LNCaP clone FGC (cell line): ENCODE measurements at places on chromosomes 16 and 17.

- DNase-seq = no peak
Measured at GRCh38 chr16:64019339-64019738, 1102.5 kb downstream of the CDH11 start.

- no peak for DNase-seq
Measured at GRCh38 chr17:78368348-78368747, 8.5 kb upstream of the SOCS3 start.

DNA sequence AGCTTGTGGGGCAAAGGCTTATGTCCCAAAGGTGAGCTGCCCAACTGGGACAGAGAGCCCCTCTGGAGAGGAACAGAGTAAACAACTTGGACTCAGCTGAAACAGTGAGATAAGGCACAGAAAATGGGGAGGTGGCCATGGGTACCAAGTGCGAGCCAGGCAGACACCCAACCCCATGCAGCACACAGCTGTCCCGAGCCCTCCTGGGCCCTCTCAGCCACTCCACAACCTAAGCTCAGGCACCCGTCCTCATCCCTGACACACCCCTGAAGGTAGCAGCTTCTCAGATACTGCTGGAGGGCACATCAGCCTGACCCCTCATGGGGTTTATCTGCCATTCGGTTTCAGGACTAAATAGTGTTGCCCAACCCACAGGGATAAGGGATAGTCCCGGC lies 4.8 kb upstream of the GFOD2 start:
- no peak for DNase-seq

- DNase-seq = no peak
Measured at GRCh38 chr16:54072237-54072636, 214.3 kb downstream of the IRX3 start.

GRCh38 chr16:7910116-7910515 lies 577.5 kb downstream of the RBFOX1 start:
- DNase-seq = no peak

DNA sequence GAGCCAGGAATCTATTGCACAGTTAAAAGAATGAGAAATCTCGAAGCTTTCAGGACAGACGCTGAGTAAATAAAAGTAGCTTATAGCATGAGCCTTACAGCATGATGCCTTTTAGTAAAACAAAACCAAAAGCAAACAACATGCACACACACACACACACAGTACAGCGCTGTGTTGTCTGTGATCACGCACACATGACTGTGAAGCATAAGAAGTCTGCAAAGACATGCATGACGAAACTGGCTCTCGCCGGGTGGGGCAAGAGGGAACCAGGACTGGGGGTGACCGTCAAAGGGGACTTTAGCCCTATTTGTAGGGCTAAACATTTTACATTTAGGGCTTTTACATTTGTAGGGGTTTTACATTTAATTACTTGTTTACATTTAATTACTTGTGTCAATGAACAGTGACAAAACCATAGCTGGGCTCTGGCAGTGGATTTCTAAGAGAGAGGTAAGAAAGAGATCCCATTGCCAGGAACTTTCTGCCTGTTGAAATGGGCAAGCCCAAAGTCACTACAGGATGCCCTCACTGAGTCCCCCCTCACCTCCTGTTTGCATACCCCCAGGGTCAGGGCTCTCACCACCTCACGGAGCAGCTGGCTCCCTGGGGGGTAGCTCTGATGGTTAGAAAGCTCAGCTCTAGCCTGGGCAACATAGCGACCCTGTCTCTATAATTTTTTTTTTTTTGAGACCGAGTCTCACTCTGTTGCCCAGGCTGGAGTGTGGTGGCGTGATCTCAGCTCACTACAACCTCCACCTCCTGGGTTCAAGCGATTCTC lies 2.0 kb upstream of the TNFRSF13B start:
- DNase-seq = no peak

DNA sequence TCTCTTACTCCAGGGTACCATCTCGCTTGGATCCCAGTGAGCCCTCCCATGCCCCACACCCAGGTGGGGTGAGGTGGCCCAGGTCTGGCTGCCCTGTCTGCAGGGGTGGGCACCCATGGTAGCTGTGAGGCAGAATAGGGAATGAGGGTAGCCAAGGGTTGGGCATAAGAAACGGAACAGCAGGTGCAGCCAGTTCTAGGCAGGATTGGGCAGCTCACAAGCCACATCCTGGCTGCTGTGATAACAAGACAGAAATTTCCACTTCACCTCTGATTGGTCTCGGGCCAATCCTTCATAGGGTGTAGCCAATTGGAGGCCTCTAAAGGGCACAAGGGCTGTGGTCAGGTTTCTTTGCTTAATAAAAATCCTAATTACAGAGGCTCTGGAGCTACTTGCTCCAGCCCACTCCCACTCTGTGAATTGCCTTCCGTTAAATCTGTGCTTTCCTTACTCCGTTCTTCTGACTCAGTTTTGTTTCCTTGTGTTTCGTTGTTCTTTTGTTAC lies 1.5 kb upstream of the ARHGDIG start:
- DNase-seq = peak; percentile 77

GRCh38 chr16:67719778-67720144 lies 645 bp upstream of the GFOD2 start:
- DNase-seq = no peak

- peak; percentile 91 for DNase-seq
Measured at GRCh38 chr16:56681939-56682702, at the start of gene MT1X. MT1X (plus strand) TSS chr16:56682470; CDS start chr16:56682541, 71 bp downstream.

- no peak for DNase-seq
Measured at GRCh38 chr16:80680046-80680445, 124.4 kb downstream of the CDYL2 start.

DNA sequence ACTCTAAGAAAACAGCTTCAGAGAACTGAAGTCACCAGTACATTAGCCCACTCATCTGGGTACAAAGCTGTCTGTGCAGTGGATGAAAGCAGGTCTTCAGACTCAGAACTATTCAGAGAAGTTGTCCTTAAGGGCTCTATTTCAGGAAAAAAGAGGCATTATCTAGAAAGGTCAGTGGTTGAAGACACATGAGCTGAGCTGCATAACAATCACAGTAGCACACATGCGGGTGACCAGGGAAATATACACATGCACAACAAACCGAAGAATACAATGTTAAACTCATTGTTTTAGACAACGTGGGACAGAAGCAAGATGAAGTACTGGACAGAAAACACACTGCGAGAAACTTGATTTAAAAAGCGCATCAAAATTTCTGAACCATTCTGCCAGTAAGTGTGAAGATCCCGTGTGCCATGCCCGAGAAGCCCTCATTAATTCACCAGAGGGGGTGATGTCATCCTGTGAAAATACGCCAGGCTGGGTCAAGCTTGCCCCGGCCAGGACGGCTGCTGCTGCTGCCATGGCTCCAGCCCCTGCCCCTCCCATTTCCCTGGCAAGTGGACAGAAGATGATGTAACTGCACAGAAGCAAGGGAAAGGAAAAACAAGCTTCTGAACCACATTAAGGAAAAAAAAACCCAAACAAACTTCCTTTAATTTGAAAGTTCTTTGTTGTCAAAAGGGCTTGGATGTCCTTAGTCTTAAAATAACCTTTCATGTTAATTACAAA lies 10.1 kb downstream of the DYNC1LI2 start:
- DNase-seq = peak; percentile 85

- DNase-seq = no peak
Measured at GRCh38 chr17:5365831-5366230, 53.6 kb downstream of the NUP88 start.

- DNase-seq = no peak
Measured at GRCh38 chr17:35289222-35289621, 46.4 kb downstream of the SLFN5 start.

GRCh38 chr17:77393274-77393600 lies 252.5 kb downstream of the SEC14L1 start:
- no peak for DNase-seq

- DNase-seq = no peak
Measured at GRCh38 chr17:82346342-82347300, 12.4 kb upstream of the TEX19 start.

DNA sequence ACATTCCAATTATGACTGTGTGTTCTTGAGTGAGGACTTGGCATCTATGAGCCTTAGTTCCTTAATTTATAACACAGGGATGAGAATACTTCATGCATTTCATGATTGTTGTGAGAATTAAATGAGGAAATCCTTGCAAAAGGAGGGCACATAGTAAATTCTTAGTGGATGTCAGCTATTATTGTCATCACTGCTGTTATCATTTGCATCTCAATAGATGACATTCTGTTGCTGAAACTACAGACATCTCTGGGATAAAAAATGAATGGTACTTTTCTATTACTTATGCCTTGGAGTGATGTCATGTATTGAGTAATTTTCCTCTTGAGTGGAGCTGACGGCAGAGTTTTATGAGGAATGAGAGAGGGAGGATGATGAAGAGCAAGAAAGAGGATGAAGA lies 184.4 kb upstream of the CDH11 start:
- DNase-seq = no peak

- DNase-seq = no peak
Measured at GRCh38 chr17:68446626-68447041, 10.7 kb downstream of the WIPI1 start.

DNA sequence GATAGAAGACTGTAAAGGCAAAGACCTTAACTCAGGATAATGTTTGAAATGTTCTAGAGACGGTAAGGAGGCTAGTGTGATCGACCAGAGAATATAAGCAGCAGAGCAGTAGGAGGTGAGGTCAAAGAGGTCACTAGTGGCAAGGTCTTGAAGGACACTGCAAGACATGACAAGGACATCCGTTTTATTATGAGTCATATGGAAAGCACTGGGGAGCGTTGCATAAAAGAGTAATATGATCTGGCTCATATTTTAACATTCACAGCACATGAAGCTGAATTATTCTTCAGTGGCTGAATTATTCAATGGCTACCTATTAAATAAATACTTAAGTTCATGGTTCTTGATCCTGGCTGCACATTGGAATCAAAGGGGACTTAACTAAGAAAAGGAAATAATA lies 123.7 kb downstream of the SOX9 start:
- DNase-seq = no peak

DNA sequence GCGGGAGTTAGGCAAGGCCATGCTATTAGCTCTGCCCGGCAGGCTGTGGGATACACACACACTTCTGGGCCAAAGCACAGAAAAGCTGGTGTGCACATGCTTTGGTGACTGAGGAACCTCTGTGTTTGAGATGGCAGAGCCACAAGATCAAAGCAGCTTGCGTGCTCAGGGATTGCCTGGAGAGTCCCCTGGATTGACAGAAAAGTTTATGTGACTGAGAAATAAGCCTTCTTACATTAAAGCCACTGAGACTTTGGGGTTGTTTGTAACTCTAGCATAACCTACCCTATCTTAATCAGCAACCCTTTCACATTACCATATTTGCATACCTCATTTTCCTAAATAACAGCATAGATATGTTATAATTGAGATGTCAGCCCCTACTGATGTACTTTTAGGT lies 69.3 kb downstream of the MYO1D start:
- DNase-seq = no peak
